Progenitor cell of endocrine pancreas (in vitro differentiated cells): ENCODE measurements at places on chromosomes 1 and 21.

DNA sequence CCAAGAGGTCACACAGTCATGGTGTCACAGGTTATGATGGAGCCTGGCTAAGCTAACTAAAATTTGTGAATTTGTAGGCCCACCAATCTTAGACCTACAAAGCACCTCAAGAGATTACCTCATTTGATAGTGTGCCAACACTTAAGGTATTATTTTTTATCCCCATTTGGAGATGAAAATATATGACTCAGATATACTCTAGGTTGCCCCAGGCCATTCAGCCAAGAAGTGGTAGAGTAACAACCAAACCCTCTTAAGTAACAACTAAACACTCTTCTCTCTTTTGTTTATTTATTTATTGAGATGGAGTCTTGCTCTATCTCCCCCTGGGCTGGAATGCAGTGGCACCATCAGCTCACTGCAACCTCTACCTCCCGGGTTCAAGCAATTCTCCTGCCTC, 14.3 kb downstream of the NPL start:
- no peak for DNase-seq

DNA sequence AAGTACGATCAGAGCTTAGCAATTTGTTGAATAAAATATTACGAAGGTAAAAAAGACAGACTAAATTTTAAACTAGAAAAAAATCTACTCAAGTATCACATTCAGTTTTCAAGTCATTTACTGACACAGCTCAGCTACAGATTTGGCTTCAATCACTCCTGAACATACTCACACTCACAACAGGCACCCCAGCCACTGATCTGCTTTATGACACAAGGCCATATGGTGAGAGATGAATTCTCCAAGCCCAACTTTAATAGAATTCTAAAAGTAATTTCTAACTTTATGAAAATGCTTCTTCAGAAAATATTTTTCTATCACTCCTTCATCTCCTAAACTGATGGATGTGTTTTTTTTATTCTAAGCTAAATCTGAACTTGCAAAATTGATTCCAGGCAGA, 337.1 kb downstream of the HHIPL2 start:
- no peak for DNase-seq

DNA sequence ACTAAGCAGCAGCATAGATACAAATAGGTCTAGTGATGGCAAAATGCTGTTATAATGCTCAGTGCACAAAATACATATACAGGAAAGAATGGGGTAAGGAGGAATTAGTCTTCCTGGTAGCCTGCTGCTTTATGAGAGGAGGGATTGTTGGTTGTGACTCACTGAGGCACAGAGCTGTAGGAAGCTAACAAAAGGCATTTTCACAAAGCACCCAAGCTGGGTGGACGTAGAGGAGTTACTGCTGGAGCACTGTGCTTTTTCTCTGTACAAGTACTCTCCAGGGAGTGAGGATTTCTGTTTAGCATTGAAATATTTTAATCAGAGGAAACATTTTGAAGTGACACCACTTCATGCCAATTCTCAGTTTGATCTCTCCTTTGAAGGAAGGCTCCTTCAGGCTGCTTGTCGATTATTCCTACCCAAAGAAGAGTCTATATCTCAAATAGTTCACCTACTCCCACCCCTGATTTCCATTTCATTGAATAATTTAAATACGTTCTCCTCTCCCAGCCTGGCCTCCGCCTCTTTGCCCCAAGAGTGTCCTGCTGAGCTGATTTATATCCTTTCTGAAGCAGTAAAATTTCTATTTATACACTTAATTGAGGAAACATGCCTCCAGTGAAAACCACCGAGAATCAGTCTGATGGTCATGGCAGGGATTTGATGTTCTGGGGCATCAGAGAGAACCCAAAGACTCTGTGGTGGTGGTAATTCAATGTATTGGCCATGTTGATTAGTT, 271.9 kb downstream of the HHAT start:
- DNase-seq = no peak

- DNase-seq = no peak
These were observed 62.4 kb downstream of the DDX20 start for GRCh38 chr1:111818081-111818480.

DNA sequence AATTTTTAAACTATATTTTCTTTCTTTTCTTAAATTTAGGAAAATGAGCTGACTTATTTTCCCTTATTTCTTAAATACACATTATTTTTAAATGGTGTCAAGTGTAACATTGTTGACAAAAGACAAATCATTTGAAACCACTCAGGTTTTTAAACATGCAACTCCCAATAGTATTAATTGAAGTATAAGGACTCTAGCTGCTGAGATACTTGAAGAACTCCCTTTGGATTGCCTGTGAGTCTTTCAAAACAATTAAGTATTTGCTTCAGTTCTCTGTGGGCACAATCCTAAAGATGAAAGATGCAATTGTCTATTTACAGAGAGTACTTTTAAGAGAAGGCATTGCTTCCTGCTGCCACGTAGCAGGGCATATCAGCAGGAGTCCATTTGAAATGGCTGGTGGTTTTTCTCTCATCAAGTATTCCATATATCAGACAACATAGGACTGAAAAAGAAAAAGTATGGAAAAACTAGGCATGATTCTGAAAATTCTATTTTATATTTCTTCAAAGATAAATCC, 373.4 kb downstream of the NEGR1 start:
- no peak for DNase-seq
